ENCODE measurements at places on chromosomes 5 and 9.

DNA sequence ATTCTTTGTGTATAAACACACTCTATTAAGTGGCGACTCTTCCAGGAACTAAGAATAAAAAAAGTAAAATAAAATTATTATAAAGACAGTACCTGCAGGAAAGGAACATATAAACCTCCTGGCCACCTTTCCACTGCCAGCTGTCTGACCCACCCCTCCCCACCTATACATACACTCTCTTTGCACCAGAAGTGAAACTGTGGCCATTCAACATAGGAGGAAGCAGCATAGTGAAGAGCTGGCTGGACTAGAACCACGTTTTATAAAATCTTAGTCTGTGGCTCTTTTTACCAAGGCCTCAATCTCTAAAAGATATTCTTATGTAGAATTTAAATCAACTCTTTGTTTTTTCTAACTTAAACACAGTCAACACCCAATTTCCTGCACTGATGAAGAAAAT is 289.6 kb downstream of the GABRB2 start:
- DNase-seq, result no peak

GRCh38 chr9:34386656-34387055 is 10.0 kb upstream of the MYORG start:
- no peak for DNase-seq

- DNase-seq, result no peak
These were observed 108.6 kb upstream of the SPOCK1 start for GRCh38 chr5:137607771-137608170.

DNA sequence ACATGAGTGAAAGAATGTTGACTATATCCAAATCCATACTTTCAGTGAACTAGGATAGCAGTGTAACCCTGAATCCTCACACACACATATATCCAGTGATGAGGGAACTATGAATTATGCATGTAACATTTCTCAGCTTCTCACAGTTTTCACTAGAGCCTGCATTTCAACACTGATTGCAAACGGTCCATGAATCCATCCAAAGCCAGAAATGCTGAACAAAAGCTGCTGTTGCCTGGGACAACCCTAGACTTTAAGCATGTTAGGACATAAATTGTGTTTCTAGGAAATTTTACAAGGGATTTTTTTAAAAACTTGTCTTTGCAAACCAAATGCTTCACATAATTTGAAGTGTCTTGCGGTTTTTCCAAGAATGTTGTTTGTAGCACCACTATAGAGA is 2010.0 kb upstream of the WWC1 start:
- no peak for DNase-seq

DNA sequence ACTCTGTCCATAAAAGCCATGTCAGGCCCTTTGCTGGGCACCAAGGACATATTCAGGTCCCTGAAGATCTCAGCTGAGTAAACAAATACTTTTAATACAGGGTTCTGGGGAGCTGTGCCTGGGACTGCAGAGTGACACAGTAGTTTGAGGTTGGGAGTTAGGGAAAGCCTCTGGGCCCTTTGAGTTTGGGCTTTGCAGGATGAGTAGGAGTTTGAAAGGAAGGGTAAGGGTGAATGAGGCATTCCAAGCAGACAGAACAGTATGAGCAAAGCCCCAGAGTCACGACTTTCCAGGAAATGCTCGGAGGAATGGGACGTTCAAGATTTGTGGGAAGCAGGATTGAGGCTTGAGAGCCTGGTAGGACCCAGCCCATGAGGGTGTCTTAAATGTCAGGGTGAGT is 13.3 kb downstream of the CRB2 start:
- DNase-seq, result no peak

GRCh38 chr5:64165160-64165499 is 513 bp upstream of the RNF180 start:
- no peak for DNase-seq

DNA sequence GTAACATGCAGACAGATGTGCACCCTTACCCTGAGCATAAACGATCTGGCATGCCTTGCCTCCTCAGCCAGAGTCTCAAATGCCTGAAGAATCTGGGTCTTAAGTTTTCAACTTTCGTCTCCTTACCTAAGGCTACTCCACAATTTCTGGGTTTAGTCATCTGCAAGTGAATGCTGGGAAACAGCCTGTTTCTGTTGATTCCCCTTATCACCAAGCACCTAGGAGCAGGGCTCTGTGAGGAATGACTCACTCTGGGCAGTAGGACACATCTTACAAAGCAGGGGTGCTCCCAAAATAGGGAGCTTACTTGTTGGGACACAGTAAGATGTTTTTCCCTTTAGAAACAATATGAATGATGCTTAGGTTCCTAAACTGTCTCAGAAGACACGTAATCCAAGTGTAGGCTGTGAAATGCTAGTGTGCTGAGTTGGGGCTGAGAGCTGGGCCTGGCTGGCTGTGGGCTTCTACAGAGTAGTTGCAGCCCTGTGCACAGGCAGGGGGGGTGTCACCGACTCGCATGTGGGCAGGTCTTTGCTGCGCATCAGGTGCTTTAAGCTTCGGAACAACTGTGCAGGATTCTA is 58.0 kb downstream of the DAP start:
- DNase-seq, result no peak

- no peak for DNase-seq
These were observed 491.5 kb upstream of the TUSC1 start for GRCh38 chr9:26169708-26170107.

- DNase-seq, result no peak
These were observed 66.1 kb upstream of the TBCA start for GRCh38 chr5:77842243-77842642.

- DNase-seq, result no peak
These were observed 34.1 kb upstream of the RAI14 start for GRCh38 chr5:34622098-34622400.

DNA sequence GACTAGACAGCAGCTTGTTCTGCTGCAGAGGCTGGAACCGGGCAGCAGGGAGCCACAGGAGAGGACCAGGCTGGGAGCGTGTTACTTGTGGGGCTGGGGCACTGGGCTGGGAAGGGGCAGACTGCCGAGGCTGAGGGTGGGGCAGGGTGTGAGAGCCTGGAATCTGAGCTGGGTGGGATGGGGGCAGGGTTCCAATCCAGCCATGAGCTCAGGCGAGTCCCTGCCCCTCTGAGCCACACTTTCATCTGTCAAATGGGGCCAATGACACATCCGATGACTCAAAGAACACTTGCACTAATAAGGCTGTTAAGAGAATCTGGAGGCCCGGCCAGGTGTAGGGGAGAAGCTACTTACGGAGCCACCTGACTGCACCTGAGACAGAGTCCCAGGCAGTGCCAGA is 18.7 kb upstream of the WDR38 start:
- peak; percentile 87 for DNase-seq

- no peak for DNase-seq
These were observed 15.0 kb upstream of the GRHPR start for GRCh38 chr9:37407468-37407867.

DNA sequence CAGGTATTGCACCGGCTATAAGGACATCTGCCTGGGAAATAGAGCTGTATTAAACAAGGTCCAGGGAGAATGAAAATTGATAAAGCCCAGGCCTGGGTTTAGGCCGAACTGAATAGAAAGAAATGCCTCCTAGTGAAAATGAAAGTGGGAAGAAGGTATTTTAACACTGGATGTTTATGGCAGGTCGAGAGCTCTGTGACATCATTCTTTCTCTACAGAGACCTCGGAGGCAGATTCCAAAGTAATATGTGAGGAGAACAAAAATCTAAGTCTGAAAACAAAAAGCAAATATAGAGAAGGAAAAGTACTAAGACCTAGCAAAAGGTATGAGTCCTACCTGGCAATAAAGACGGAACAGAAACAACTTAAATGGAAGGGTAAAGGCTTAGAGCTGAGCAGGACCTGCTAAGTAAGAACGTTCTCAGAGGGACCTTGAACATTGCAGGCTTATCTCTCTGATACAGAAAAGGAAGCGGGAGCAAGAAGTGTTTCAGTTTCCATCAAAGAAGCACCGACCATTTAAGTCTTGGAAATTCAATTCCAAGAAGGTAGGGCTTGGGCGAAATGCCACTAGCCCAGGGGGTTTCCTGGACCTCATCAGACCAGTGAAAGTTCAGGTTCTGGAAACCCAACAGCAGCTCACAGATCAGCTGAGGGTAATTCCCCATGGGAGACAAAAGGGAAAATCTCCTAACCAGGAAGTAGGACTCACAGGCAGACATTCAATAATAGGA is 80.0 kb downstream of the SUSD1 start:
- DNase-seq, result no peak

DNA sequence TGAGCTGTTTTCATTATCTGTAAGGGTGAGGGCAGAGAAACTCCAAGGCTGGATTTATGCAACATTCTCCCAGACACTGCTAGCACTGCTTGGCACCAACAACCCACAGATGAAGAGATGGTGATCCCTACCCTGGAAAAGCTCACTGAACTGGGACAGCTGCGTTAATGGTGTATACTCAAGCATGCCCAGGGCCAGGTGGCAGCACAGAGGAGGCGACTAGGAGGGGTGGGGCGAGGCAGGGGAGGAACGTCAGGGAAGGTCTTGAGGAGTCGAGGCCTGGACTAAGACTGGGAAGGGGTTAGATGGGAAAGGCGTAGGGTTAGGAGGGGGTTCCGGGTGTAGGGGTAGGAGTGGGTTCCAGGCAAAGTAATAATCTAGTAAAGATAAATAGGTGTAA is 73.1 kb upstream of the TBC1D9B start:
- no peak for DNase-seq

DNA sequence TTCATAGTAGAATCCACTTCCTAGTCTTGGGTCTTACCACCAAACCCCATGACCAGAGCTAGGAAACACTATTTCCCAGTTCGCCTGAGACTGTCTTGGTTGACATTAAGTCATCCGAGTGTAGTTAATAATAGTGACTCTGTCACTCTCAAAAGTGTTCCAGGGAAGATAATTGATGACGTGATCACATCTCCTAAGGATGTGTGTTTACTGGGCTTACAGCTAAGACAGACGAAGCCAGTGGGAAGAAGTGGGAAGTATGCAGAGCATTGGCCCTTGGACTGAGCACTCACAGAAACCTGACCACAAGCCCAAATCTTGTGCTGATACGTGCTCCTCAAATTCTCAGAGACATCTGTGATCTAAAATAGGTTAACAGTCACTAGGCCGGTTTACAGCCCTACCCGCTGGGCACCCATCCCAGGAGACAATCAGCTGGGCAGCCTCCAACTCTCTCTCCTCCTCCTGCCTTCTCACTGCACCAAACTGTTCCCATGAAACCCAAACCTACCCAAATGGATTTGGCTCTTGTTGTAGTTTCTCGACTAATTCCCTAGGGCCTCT is 316.6 kb downstream of the TLE1 start:
- DNase-seq, result no peak

- no peak for DNase-seq
These were observed 234.6 kb downstream of the CDK5RAP2 start for GRCh38 chr9:120345379-120345778.

DNA sequence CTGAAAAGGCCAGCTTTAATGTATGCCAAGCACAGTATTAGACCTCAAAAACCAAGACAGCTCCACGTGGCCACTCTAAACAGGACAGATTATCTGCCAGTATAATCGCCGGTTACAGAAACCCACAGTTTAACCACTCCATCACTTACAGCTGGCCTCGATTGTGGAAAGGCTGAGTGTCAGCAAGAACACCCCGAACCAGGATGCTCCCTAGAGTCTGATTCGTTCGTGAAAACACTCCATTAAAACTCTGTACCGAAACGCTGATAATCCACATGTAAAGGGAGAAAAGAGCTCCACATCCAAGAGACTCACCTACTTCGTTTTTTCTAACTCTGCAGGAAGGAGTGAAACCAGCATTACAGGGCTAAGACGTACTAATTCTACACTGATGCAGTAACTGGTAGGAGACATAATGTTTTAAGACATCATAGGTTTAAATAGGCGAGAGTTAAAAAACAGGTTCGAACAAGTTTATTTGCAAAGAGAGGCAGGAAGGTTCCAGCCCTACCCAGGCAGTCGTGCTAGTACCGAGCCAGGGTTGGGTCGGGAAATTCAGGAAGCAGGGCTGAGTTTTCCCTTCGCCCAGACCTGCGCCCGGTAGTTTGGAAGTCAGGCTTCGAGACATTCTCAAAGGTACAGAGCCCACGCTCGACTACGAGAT is 949 bp downstream of the SERINC5 start:
- no peak for DNase-seq

DNA sequence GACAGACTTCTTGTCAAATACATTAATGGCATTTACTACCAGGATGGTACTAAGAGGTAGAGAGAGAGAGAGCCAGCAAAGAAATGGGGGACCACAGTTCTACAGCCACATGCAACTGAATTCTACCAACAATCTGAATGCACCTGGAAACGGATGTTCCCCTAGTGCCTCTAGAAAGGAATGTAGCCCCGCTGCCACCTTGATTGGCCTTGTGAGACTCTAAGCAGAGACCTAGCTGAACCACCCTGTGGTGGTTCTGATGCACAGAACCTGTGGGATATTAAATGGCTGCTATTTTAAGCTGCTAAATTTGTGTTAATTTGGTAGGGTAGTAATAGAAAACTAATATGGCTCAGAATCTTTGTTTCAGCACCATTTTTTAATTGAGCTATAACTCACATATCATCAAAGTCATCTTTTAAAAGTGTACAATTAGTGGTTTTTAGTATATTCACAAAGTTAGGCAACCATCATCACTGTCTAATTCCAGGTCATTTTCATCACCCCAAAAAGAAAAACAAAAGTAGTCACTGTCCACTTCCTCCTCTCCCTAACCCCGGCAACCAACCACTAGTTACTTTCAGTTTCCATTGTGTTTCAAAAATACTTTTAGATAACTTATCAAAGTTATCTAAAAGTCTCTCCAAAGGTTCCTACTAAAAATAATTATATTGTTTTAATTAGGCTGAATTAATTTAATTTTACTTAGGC is 51.7 kb downstream of the CPLANE1 start:
- no peak for DNase-seq

GRCh38 chr5:32017692-32018367 is 156.3 kb downstream of the GOLPH3 start:
- no peak for DNase-seq

- no peak for DNase-seq
These were observed 166.8 kb downstream of the HSD17B3 start for GRCh38 chr9:96135076-96135752.

GRCh38 chr5:124283031-124283430 is 463.4 kb downstream of the ZNF608 start:
- DNase-seq, result no peak

- DNase-seq, result no peak
These were observed 8.2 kb upstream of the ELL2 start for GRCh38 chr5:95969651-95970358.

DNA sequence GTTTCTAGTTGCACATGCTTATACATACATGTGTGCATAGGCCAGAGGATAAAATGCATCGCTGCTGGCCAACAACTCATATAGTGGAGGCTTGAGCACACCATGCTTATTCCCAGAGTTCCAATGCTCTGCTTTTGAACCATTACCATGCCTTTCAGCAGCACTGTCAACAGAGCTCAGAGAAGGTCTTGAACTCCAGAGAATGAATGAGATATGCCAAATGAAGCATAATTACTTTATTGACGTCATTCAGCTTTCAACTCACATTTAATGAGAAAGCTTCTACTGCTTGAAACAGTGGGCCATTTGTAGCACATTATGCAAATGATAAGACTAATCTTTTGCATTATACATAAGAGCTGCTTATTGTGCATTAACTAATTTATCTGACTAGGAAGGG is 765.3 kb upstream of the GRAMD2B start:
- no peak for DNase-seq

Measured in LoVo (cell line).